Large intestine (tissue), 12 donors: ENCODE measurements at places on chromosomes 6 and 20. TPM values are rescaled to one million over a fixed set of nuclear protein-coding genes. Genes with fewer than 3 reads are reported as not detected.

DNA sequence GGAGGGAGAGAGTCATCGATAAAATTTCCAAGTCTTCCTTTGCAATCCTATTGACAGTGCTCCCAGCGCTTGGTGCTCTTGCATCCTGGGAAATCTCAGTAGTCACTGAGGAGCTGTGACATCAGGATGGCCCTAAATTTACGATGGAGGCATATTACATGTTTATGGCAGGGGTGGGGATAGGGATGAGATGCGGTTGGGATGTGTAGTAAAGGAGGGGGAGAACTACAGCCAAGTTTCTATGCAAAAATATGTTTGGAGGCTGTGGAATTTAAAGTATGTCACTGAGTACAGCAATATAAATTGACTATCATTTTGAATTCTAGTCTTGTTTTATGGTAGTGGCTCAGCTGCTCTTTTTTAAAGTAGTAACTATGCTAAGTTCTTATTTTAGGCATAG, 544.9 kb downstream of the PKHD1 start:
- no peak for DNase-seq

- DNase-seq = peak; percentile 68
Measured at GRCh38 chr6:168713839-168714238, 272.9 kb downstream of the SMOC2 start.

DNA sequence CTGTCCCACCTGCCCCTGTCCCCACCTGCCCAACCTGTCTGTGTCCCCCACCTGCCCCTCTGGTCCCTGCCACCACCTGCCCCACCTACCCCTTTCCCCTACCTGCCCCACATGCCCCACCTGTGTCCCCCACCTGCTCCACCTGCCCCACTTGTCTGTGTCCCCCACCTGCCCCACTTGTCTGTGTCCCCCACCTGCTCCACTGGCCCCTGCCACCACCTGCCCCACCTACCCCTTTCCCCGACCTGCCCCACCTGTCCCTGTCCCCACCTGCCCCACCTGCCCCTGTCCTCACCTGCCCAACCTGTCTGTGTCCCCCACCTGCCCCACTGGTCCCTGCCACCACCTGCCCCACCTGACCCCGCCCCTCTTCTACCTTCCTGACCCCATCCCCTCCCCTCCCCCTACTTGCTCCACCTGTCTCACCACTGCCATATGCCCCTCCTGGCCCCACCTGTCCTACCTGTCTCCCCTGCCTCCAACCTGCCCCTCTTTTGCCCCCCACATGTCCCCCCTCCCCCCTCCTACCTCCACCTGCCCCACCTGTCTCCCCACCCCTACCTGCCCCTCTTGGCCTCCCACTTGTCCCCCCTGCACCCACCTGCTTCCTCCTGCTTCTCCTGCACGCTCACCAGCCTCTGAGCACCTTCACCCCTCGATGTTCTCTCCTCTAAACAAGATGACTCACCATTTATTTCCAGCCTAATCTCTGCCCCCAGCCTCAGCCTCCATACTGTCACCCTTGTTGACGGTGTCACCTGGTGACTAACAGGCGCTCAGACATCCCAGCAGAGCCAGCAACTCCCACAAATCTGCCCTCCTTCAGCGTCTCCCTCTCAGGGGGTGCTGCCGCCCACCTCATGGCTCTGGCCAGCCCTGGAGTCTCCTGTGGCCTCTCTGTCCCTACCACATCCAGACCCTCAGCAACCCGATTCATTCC, 5.6 kb upstream of the MYT1 start:
- DNase-seq = no peak

Gene FHL5
- 0.67 TPM for polyA plus RNA-seq

- no peak for DNase-seq
Measured at GRCh38 chr6:144485531-144485930, 200.4 kb downstream of the UTRN start.
